ENCODE measurements at places on chromosomes 5 and 9.

DNA sequence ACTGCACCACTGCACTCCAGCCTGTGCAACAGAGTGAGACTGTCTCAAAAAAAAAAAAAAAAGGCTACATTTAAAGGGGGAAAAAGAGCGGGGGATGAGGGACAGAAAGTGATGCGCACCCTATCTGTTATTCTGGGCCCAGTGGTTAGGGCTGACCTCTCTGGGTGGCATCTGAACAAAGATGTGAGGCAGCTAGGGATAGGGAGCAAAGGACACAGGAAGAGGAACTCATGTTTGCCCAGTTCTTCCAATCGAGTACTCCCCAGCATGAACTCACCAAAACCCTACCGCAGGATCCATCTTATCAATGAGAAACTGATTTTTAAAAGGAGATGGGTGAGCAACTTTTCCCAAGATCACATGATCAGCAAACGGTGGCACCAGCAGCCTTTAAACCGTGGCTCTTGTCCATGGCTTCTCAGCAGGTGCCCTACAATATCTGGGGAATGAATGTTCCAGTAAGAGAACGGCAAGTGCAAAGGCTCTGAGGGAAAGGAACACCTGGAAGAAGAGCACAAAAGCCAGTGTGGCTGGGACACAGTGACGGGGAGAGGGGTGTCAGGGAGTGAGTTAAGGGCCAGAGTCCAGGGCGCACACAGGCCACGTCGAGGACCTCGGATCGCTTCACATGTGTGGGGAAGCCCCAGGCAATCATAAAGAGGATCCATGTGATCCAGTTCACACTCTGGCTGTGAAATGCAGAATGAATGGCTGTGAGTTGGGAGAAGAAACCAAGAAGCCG lies 22.0 kb downstream of the RAPGEF1 start:
- no peak for DNase-seq

GRCh38 chr5:97266576-97266975 lies 83.5 kb upstream of the RIOK2 start:
- peak; percentile 33 for DNase-seq

DNA sequence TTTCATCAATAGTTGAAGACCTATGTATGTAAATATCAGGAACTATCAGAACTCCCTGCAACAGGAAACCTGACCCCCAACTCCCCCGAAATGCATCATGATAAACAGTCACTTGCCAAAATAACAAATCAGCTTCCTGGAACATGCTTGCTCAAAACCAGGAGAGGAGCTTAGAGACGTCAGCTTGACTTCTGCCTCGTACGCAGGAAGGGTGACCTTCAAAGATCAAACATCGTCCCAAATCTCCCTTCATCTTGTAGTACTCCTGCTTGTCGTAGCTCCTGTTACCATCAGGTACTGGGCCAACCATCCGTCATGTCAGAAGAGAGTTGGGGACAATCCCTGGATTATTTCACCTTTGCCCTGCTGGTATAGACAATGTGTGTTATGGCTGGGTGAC lies 396.1 kb downstream of the GADD45G start:
- DNase-seq, result no peak

- peak; percentile 86 for DNase-seq
These were observed 4.2 kb downstream of the DHX29 start for GRCh38 chr5:55303238-55303690.

GRCh38 chr5:174817610-174818009 lies 93.2 kb downstream of the MSX2 start:
- no peak for DNase-seq

DNA sequence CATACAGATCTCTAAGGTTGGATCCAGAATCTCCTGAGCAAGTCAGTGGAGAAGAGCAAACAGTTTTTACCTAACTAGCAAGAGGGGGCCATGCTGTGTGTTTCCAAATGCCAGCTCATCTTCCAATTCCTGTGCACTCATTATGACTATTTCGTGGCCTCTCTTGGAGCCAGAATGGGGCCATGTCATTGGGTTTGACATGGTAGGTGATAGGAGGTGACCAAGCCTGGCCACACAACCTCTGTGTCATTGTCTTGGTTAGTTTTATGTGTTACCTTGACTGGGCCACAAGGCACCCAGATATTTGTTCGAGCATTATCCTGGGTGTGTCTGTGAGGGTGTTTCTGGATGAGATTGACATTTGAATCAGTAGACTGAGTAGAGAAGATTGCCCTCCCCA lies 206.2 kb downstream of the HSPA4 start:
- no peak for DNase-seq

GRCh38 chr9:4146293-4146692 lies 153.6 kb downstream of the GLIS3 start:
- DNase-seq, result no peak

GRCh38 chr9:90839183-90839728 lies 37.6 kb downstream of the SYK start:
- DNase-seq, result no peak

- DNase-seq, result no peak
These were observed 786 bp downstream of the PCDHB3 start for GRCh38 chr5:141101059-141101458.

GRCh38 chr5:57539281-57539701 lies 56.7 kb upstream of the ACTBL2 start:
- peak; percentile 29 for DNase-seq
